ENCODE measurements at places on chromosomes 3 and 15. TPM values are rescaled to one million over a fixed set of nuclear protein-coding genes. Genes with fewer than 3 reads are reported as not detected.
A peak's percentile ranks its signal among the peaks of the same experiment; 100 is the strongest.

GRCh38 chr15:34358367-34358766 is 8.6 kb downstream of the LPCAT4 start:
- no peak overlapping the region for H3K4me3 ChIP-seq

DNA sequence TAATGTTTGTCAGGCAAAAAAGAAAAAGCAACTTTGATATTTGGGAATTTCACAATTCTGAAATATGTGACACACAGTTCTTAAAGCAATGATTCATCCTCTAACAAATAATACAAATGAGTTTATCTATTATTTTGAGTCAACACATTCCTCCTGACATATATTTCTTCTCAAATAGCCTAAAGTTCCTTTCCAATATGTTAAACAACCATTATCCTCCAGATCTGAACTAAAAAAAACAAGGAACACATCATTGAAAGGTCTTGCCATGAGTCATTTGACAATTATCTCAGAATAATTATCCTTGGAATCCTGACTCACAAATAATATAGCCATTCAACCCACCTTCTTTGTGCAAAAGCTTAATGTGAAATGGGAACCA is 208.7 kb upstream of the CDIN1 start:
- no peaks in the 10 kb centered on the region for H3K36me3 ChIP-seq
- DNase-seq, result no peak
- H3K4me3 ChIP-seq, result no peak overlapping the region
- H3K27ac ChIP-seq, result no peak overlapping the region

DNA sequence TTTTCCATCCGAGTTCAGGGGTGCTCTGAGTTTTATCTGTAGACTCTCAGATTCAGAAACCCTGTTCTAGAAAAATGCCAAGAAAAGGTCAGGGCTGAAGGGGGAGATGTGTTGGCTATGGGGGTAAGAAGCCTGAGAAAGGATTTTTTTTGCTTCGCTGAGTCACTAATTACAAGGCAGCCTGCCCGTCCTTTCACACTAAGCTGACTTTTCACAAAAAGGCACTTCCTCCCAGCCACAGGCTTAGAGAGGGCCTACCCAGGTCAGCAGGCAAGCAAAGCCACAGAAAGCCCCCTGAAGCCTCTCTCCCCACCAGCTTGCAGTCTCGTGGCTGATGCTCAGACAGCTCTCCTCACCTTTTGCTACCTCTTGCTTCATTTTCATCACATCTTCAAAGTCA is 192.6 kb upstream of the PRICKLE2 start:
- no peaks in the 10 kb centered on the region for H3K27me3 ChIP-seq
- no peak for DNase-seq
- no peaks in the 10 kb centered on the region for H3K36me3 ChIP-seq
- H3K27ac ChIP-seq, result no peak overlapping the region
- H3K4me1 ChIP-seq, result no peaks in the 10 kb centered on the region

GRCh38 chr3:64905906-64906410 is 218.2 kb upstream of the ADAMTS9 start:
- no peak overlapping the region for H3K4me3 ChIP-seq
- H3K4me1 ChIP-seq, result no peaks in the 10 kb centered on the region
- no peaks in the 10 kb centered on the region for H3K27me3 ChIP-seq

GRCh38 chr3:28940994-28941393 is 339.9 kb upstream of the RBMS3 start:
- H3K27ac ChIP-seq, result no peak overlapping the region
- H3K27me3 ChIP-seq, result no peaks in the 10 kb centered on the region
- H3K4me3 ChIP-seq, result no peak overlapping the region
- no peaks in the 10 kb centered on the region for H3K36me3 ChIP-seq

The RLBP1 gene
- total RNA-seq, result not detected

The MAP3K13 gene
- total RNA-seq, result 5.7 TPM

DNA sequence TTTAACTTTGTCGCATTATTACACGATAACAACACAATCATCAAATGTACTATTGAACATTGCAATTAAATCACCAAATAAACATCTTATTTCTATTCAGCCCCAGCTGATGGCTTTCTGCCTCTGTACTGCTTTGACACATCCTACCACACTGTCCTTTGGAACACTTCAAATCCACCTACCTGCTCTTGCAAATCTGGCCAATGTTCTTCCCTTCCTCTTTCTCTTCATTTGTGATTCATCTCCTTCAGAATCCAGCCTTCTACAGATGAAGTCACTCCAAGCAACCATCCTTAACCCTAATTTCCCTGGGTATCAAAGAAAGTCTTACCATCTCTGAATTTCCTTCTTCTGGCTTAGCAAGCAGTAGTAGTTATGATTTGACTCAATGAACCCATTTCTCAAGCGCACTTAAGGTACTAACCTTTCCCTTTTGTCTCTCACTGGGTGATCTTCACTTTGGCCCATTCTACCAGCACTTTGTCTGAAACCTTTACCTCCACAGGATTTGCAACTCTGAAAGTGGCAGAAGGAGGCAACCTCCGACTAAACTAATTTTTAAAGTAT is 502.9 kb downstream of the FOXP1 start:
- no peak for DNase-seq
- no peak overlapping the region for H3K27ac ChIP-seq
- no peak overlapping the region for H3K4me3 ChIP-seq
- no peaks in the 10 kb centered on the region for H3K27me3 ChIP-seq

- H3K27ac ChIP-seq, result no peak overlapping the region
- no peaks in the 10 kb centered on the region for H3K27me3 ChIP-seq
- no peaks in the 10 kb centered on the region for H3K4me1 ChIP-seq
- peak; percentile 35 for DNase-seq
These were observed 33.7 kb downstream of the RORA start for GRCh38 chr15:61195116-61196002.

The BCHE gene
- total RNA-seq, result not detected
